ENCODE measurements at places on chromosomes 12 and 14. TPM values are rescaled to one million over a fixed set of nuclear protein-coding genes. Genes with fewer than 3 reads are reported as not detected.

GRCh38 chr12:76318773-76319594 lies 29.2 kb downstream of the BBS10 start:
- H3K27me3 ChIP-seq: no peaks in the 10 kb centered on the region
- H3K4me3 ChIP-seq: peak overlapping the region; percentile 48
- H3K36me3 ChIP-seq: no peaks in the 10 kb centered on the region

The SOCS4 gene
- 39.1 TPM for total RNA-seq

The ESPL1 gene
- 5.1 TPM for total RNA-seq

DNA sequence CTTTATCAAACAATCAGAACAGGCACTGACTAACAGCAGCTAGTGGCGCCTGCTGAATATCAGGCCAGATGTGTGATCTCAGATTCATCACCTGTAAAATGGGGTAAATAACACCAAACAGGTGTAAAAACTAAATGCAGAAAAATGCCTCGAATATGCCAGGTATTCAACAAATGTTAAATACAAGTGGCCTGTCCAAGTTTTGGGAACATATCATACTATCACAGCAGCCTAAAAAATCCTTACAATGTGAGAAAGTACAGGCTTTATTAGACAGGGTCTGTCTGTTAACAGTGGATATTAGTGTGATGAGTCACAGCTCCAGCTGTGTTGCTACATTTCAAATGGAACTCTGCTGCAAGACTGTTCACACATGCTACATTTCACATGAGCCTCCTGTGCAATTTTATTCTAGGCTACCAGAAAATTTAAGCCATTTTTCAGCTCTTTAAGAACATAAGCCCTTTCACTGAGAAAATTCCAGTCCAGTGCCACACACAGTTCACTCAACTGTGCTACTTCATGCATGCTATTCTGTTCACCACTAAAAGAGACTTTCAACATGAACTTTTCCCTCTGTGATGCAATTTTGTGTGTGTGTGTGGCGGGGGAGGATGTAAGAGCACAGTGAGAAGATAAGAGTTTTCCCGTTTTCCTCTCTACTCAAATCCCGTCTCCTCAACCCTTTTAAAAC lies 56.7 kb downstream of the MSRB3 start:
- no peak for DNase-seq
- no peaks in the 10 kb centered on the region for H3K4me1 ChIP-seq
- no peak overlapping the region for H3K4me3 ChIP-seq

The C12orf50 gene
- 0.25 TPM for total RNA-seq

DNA sequence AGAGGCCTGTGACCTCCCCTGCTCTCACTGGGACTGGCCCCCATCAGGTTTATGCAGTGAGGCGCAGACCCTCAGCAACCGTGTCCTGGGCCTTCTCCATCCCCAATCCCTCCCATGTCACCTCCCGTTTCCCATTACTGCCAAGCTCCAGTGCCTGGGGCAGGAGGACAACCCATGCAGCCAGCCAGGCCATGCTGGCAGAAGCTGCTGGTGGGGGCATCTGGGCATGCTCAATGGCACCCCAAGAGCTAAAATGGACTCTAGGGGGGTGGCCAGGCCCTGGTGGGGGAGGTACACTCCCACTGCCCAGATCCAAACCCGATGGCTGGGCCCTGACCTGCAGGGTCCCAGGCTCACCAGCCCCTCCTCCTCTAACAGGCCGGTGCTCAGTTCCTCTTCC lies 20.5 kb upstream of the GPR132 start:
- no peaks in the 10 kb centered on the region for H3K36me3 ChIP-seq
- H3K27me3 ChIP-seq: peaks cover 2% of the 10 kb centered on the region
- no peak for DNase-seq
- no peak overlapping the region for H3K4me3 ChIP-seq
- H3K27ac ChIP-seq: no peak overlapping the region

GRCh38 chr14:74670726-74671411 lies 42.0 kb downstream of the AREL1 start:
- no peaks in the 10 kb centered on the region for H3K4me1 ChIP-seq
- H3K36me3 ChIP-seq: no peaks in the 10 kb centered on the region
- H3K27me3 ChIP-seq: no peaks in the 10 kb centered on the region

The CFAP73 gene
- not detected for total RNA-seq

The ZFP36L1 gene
- 2.7 TPM for total RNA-seq

The DNAL1 gene
- total RNA-seq: 18.5 TPM

The KRT86 gene
- not detected for total RNA-seq

The EFS gene
- total RNA-seq: 90.4 TPM

- peaks cover 2% of the 10 kb centered on the region for H3K27me3 ChIP-seq
- peaks cover 4% of the 10 kb centered on the region for H3K36me3 ChIP-seq
- DNase-seq: no peak
- H3K4me1 ChIP-seq: peaks cover 4% of the 10 kb centered on the region
- no peak overlapping the region for H3K27ac ChIP-seq
Measured at GRCh38 chr12:121240484-121241101, 30.7 kb downstream of the P2RX4 start.

DNA sequence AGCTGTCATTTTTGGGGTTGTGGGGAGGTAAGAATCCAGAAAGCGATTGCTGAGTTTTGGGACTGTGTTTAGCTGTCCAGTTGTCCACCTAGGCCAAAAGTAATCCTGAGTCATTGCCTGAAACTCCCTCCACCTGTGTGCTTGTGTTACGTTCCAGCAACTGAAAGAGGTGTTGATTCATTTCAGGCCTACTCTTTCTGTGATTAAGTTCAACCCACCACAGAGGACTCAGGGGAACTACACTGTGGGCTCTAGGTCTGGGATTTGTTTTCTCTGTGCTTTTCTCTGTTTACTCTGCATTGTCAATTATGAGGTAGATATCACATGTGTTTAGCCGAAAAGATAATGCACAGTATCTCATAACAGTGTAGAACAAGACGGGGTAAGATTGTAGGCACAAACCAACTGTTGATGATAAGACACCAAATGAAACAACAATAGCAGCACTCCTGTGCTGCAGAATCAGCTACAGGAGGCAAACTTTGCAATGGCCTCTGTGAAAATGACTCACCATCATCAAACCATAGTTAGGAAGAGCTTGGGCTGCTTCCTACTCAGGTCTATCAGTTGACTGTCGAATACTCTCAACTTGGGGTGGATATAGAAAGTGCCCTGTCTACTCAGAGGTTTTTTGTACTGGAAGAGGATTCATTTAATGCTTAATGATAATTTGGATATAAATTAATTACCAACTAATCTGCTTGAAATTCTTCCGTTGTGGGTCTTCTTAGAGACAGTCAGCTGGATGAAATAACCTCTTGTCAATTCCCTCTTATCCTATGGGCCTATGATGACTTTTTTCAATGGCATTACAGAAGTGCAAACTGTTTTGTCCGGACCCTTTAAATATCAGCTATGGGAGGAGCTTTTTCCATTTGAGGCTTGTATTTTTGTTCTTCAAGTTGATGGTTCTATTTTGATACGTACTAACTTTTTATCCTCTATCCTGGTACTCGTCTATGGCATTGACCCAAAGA lies 385.9 kb downstream of the BMP4 start:
- no peaks in the 10 kb centered on the region for H3K36me3 ChIP-seq
- peaks cover 2% of the 10 kb centered on the region for H3K27me3 ChIP-seq
- no peak overlapping the region for H3K27ac ChIP-seq
- no peaks in the 10 kb centered on the region for H3K4me1 ChIP-seq
- H3K4me3 ChIP-seq: no peak overlapping the region

DNA sequence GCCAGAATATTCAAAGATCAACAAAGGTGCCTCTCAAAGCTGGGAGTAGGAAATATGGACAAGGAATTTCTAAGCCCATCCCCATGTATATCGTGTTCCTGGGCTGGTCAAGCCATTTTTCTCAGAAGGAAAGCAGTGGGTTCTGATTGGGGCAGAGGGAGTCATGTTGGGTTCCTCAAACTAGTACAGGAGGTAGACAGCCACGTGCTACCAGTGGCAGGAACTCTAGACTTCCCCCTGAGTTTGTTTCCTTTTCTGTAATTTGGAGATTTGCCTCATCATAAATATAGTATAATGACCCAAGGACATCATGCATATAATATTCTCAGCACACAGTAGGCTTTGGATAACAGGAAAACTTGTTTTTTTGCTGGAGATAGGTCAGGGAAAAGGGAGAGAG lies 16.4 kb upstream of the PLEKHH1 start:
- no peaks in the 10 kb centered on the region for H3K36me3 ChIP-seq
- no peak overlapping the region for H3K27ac ChIP-seq
- DNase-seq: no peak
- peaks cover 11% of the 10 kb centered on the region for H3K4me1 ChIP-seq
- H3K4me3 ChIP-seq: peak overlapping the region; percentile 46
- peaks cover 10% of the 10 kb centered on the region for H3K27me3 ChIP-seq

GRCh38 chr12:26340649-26341048 lies 145.3 kb downstream of the SSPN start:
- H3K4me3 ChIP-seq: no peak overlapping the region
- H3K36me3 ChIP-seq: no peaks in the 10 kb centered on the region
- peaks cover 37% of the 10 kb centered on the region for H3K4me1 ChIP-seq
- peaks cover 7% of the 10 kb centered on the region for H3K27me3 ChIP-seq

DNA sequence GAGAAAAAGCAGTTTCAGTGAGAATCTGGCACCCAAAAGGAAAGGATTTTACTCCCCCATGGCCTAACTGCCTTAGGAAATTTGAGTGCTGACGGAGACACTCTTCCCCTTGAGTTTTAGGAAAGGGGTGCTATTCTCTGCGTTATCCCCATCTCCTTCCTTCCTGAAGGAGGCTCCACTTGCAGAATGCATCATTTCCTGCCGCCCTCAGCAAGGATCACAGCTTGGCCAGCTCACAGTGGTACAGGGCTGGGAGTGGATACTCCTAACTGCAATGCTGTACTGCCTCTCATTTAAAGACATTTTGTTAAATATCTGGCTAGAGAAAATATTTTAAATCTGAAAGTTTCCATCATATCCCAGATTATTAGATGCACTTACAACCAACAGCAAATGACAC lies 33.0 kb downstream of the RDH12 start:
- H3K36me3 ChIP-seq: no peaks in the 10 kb centered on the region
- peaks cover 3% of the 10 kb centered on the region for H3K4me1 ChIP-seq
- H3K27ac ChIP-seq: no peak overlapping the region
- H3K27me3 ChIP-seq: no peaks in the 10 kb centered on the region
- H3K4me3 ChIP-seq: no peak overlapping the region

The ANKS1B gene
- 11.3 TPM for total RNA-seq

GRCh38 chr12:96810477-96810876 lies 96.6 kb upstream of the NEDD1 start:
- H3K4me3 ChIP-seq: no peak overlapping the region
- no peaks in the 10 kb centered on the region for H3K4me1 ChIP-seq
- H3K27ac ChIP-seq: no peak overlapping the region
- no peak for DNase-seq

DNA sequence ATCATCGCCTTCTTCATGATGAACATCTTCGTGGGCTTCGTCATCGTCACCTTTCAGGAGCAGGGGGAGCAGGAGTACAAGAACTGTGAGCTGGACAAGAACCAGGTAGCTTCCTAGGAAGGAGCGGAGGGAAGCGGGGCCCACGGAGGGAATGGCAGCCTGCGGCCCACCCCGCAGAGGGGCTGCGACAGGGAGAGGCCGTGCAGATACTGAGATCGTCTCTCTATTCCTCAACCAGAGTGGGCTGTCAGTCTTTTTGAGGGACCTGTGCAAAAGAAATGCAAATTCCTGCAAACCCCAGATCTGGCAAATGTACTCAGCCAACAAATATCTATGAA lies 186.2 kb upstream of the FKBP4 start:
- peaks cover 14% of the 10 kb centered on the region for H3K36me3 ChIP-seq
- peaks cover 11% of the 10 kb centered on the region for H3K27me3 ChIP-seq
- no peaks in the 10 kb centered on the region for H3K4me1 ChIP-seq
- DNase-seq: no peak

DNA sequence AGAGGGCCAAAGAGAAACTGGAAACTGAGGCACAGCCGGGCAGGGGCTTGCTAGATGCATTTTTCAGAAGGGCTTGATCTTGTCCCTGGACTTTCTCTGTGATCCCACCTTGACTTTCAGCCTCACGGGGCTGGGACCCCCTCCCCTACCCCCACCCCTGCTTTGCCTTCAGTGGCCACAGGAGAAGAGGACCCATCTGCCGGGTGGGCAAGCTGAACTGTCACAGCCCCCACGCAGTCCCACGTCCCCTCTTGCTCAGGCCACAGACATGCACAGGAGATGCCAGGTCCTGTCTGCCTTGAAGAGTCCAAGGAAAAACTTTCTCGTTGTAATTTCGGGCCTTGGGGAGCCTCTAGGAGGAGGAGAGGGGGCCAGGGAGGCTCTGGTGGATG lies 158.9 kb downstream of the KIF26A start:
- no peak overlapping the region for H3K4me3 ChIP-seq
- no peak for DNase-seq
- H3K36me3 ChIP-seq: peaks cover 5% of the 10 kb centered on the region
- no peak overlapping the region for H3K27ac ChIP-seq
- no peaks in the 10 kb centered on the region for H3K4me1 ChIP-seq
- peaks cover 9% of the 10 kb centered on the region for H3K27me3 ChIP-seq

GRCh38 chr14:64394977-64395633 lies 7.0 kb downstream of the MTHFD1 start:
- H3K27me3 ChIP-seq: peaks cover 1% of the 10 kb centered on the region
- H3K36me3 ChIP-seq: no peaks in the 10 kb centered on the region
- DNase-seq: no peak
- peaks cover 2% of the 10 kb centered on the region for H3K4me1 ChIP-seq

- no peak overlapping the region for H3K27ac ChIP-seq
- H3K4me1 ChIP-seq: no peaks in the 10 kb centered on the region
- no peak for DNase-seq
- peaks cover 2% of the 10 kb centered on the region for H3K27me3 ChIP-seq
Measured at GRCh38 chr12:127760996-127761395, 506.0 kb upstream of the TMEM132C start.

DNA sequence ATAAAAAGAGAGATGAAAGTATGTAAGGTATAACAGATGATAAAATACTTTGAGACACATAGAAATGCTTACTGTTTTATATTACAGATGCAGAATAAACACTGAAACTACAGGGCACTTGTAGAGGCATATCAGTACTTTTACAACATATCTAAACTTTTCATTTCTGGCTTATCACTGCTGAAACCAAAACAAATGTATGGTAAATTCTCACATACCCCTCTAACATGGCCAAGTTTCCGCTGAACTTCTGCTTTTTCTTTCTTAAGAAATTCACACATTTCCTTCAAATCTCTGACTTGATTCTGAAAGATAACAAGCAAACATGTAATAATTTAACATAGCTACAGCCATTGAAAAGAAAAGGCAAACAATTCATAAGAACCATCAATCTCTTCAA lies 33.3 kb upstream of the C12orf50 start:
- H3K36me3 ChIP-seq: no peaks in the 10 kb centered on the region
- no peaks in the 10 kb centered on the region for H3K4me1 ChIP-seq
- no peak for DNase-seq
- H3K27ac ChIP-seq: no peak overlapping the region
- H3K4me3 ChIP-seq: no peak overlapping the region

DNA sequence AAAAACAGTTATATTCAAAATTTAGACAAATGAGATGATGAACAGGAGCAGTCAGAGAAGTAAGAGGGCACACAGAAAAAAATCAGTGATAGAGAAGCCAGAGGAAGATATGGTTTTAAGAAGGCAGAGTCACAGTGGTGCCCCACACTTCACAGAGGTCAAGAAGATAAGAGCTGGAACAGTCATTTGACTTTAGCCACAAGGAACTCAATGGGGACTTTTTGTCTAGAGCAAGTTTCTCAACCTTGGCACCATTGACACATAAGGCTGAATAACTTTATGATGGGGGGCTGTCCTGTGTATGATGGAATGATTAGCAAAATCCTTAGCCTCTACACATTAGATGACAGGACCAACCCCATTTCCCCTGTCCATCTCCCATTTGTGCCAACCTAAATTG lies 172.8 kb upstream of the PLEKHG7 start:
- DNase-seq: no peak
- H3K27ac ChIP-seq: no peak overlapping the region
- H3K4me3 ChIP-seq: no peak overlapping the region

The BIN2 gene
- not detected for total RNA-seq

All from glutamatergic neuron (in vitro differentiated cells).